Amniotic epithelial cell (primary cell): ENCODE measurements at places on chromosomes 3 and 15.

- DNase-seq, result peak; percentile 43
Measured at GRCh38 chr3:113193288-113193687, 18.1 kb upstream of the BOC start.

- DNase-seq, result no peak
Measured at GRCh38 chr15:63615935-63616334, 18.7 kb downstream of the FBXL22 start.

GRCh38 chr15:83207660-83208366 is at the start of gene HDGFL3:
Gene HDGFL3, minus strand, starts transcription at chr15:83207823. Its CDS starts 409 bp downstream, at chr15:83207414.
- DNase-seq, result peak; percentile 46

DNA sequence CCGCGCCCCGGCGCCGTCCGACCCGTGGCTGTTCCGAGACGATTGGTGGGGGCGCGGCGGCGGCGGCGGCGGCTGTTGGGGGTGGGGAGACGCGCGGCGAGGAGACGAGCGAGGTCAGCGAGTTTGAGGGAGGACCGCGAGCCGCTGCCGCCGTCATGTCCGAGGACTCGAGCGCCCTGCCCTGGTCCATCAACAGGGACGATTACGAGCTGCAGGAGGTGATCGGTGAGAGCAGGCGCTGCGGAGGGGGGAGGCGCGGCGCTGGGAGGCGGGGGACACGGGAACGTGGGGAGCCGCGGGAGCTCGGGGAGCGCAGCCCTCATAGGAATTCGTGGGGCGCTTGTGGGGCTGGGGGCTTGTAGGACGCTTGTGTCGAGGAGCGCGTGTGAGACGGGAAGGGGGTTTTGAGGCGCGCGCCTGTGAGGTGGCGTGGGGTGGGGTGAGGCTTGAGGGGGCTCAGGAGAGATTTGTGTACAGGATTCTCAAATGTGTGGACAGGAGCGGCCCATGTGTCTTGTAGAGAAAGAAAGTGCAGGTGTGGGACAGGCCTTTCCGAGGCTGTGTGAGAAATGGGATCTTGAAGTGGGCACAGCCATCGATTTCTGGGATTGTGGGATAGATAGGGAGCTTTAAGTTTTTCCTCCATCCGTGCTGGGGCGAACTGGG is 518 bp downstream of the OXSR1 start:
- DNase-seq, result peak; percentile 39

- no peak for DNase-seq
Measured at GRCh38 chr3:187445356-187445755, 77.2 kb downstream of the RTP4 start.

DNA sequence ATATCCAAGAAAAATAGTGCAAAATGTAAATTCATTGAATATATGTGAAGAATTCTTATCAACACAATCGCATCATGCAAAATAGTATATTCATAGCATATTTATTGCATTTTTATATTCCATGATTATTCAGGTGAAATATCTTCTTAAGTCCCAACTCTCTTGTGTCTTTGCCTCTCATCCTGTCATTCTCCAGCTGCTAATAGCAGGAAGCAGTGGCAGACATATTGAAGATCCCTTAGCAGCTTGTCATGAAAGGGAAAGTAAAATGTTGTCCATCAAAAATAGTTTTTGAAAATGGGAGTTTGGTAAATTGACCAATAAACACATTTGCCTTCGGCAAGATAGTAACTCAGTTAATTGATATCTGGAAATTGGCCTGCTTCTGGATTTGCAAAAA is 265.3 kb upstream of the TGFBR2 start:
- no peak for DNase-seq

GRCh38 chr3:195004512-195005250 is 266.3 kb downstream of the XXYLT1 start:
- DNase-seq, result no peak

- DNase-seq, result peak; percentile 64
Measured at GRCh38 chr3:73624821-73625665, at the start of gene PDZRN3. Gene PDZRN3, minus strand, starts transcription at chr3:73624941.
